ENCODE measurements at places on chromosomes 7 and 10.
A peak's percentile ranks its signal among the peaks of the same experiment; 100 is the strongest.

DNA sequence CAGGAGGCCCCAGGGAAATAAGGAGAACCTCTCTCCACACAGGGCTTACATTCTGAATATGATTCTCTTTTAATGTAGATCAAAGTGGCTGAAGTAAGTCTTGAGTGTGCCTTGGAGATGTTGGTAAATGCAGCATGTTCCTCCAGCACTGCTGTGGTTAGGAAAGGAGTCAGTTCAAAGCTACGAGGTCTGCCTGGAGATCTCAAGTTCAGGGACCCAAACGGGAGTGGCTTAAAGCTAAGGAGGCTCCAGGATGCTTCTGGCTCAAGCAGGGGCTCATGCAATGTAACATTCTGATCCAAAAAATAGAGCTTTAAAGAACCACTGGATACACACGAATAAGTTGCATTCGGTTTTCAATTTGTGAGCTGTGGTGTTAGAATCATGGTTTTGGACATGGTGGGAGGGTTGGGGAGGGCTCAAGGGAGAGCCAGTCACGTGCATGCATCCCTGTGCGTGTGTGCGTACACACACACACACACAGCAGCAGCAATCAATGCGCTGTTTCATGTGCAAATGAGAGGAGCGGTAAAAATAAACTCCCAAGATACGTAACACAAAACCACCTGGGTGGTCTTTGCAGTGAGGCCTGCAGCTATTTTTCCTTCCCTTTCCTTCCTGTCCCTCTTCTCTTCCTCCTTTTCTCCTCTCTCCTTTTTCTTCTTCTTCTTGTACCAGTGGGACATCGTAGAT lies 70.5 kb downstream of the AOAH start:
- no peak for DNase-seq

DNA sequence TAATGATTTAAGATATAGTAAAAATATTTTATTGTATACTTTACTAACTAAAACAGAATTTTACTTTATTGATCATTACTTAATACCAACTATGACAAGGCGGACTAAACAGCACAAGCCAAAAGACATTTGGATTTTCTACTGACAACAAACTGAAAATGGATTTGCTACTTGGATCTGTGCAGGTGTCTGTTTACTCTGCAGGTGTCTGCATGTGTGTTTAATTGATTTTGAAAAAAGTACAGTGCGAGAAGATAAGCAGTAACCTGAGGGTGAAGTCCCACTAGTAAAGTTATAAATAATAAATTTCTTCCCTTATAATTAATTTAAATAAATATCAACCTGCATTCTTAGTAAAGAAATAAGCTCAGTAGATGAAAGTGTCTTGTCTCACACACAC lies 696.8 kb upstream of the MBL2 start:
- DNase-seq: no peak

- no peak for DNase-seq
These were observed 360.4 kb downstream of the CXCL12 start for GRCh38 chr10:44024356-44025116.

GRCh38 chr10:70849582-70850016 lies 33.9 kb downstream of the SGPL1 start:
- DNase-seq: no peak

DNA sequence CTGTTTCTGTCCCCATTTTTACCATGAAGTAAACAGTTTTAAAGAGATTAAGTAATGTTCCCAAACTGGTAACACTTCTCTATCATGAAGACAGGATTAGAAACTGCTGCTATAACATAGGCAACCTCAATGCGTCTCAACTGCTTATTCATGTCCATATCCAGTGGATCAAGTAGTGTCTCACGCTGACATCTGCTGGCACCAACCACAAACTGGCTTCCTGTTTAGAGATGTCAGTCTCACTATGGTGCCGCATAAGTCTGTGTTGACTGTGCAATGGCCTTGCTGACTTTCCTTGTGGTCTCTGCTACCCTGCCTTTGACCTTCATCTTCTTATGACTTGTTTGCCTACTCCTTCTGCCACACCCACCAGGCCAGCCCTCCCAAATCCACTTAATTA lies 369.6 kb upstream of the DPP6 start:
- DNase-seq: no peak

DNA sequence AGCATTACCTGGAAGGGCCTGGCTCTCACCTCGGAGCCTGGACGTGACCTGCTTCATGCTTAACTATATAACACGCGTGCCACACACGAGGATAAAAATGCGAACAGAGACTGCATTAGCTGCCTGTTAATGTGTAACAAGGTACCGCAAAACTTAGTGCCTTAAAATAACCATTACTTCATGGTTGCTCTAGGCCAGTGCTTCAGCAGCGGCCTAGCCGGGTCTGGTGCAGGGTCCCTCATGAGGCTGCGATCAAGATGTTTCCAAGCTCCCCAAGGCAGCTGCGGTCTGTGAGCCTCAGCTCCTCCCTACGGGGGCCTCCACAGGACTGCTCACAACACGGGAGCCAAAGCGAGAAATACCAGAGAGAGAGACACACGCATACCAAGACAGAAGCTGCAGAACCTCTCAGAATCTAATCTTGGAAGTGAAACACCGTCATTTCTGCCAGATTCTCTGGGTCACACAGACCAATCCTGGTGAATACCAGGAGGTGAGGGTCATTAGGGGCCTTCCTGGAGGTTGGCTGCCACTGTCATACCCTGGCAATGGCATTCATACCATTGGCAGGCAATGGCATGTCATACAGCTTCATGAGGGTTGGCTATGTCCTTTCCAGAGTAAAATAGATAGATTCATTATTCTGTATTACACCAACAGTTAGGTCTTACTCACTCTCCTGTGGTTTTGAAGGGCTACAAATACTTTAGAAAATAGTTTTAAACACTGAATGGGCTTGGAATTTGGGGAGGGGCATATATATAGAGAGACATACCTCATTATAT lies 94.5 kb downstream of the HIPK2 start:
- no peak for DNase-seq

GRCh38 chr10:27743877-27744801 lies 1.5 kb downstream of the MKX start:
- DNase-seq: no peak

DNA sequence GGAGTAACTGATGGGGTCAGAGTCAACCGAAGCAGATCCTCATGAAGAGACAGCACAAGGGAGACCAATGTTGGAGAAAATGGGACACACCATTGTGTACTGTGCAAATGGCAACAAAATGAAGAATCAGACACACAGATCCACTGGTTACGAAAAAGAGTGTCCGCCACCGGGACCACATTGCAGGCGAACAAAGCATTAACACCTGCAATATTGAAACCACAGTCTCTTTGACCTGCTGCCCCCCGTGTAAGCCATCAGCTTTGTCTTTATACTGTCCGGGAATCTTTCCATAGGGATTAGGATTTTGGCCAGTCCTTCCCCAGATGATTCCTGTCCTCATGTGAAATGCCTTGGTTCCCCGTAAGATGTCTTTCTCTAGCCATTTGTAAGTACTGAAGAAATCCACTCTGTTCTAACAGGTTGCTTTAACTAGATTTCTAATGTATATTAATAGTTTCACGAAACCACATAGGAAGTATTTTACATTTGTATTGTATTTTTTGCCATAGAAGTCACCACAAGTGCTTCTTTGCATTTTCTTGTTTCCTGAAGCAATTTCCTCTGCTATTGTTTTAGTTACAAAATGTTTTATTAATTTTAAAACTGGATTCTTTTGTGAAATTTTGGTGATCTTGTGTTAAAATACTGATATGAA lies 140.8 kb upstream of the NFE2L3 start:
- no peak for DNase-seq

GRCh38 chr10:118818621-118819221 lies 64.0 kb upstream of the CACUL1 start:
- peak; percentile 4 for DNase-seq

- no peak for DNase-seq
These were observed 12.2 kb downstream of the VSIR start for GRCh38 chr10:71761105-71761511.

DNA sequence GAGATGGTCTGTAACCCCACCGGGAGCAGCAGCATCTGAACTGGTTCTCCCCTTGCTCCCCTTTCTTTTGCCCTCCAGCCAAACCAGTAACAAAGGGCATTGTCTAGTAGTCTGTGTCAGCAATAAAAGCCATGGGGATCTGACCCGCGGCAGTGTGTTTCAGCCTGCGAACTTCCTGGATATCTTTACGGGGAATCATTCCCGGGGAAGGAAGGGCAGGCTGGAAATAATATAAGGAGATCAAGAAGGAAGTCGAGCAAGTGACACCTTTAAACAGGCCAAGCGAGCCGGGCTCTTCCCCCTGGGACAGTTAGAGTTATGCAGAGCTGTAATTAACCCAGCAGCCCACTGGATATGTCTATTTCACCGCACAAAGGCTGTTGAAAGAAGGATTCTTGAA lies 661.2 kb upstream of the GALNT17 start:
- no peak for DNase-seq

Data from midbrain (tissue), 1 donor.